ENCODE measurements at places on chromosomes 4 and X. TPM values are rescaled to one million over a fixed set of nuclear protein-coding genes. Genes with fewer than 3 reads are reported as not detected.
A peak's percentile ranks its signal among the peaks of the same experiment; 100 is the strongest.

- H3K36me3 ChIP-seq = no peaks in the 10 kb centered on the region
- H3K27me3 ChIP-seq = no peaks in the 10 kb centered on the region
- no peak for DNase-seq
- no peak overlapping the region for H3K4me3 ChIP-seq
These were observed 18.6 kb downstream of the MAP3K15 start for GRCh38 chrX:19496711-19497110.

GRCh38 chr4:79330720-79331119 is 4.9 kb upstream of the NAA11 start:
- no peak for DNase-seq
- no peak overlapping the region for H3K4me3 ChIP-seq
- H3K4me1 ChIP-seq = no peaks in the 10 kb centered on the region
- H3K27me3 ChIP-seq = no peaks in the 10 kb centered on the region
- H3K36me3 ChIP-seq = no peaks in the 10 kb centered on the region

- H3K27me3 ChIP-seq = no peaks in the 10 kb centered on the region
- H3K36me3 ChIP-seq = no peaks in the 10 kb centered on the region
- no peak overlapping the region for H3K27ac ChIP-seq
- H3K4me1 ChIP-seq = no peaks in the 10 kb centered on the region
- H3K4me3 ChIP-seq = no peak overlapping the region
- DNase-seq = no peak
These were observed 393.3 kb upstream of the CTSO start for GRCh38 chr4:156346959-156347385.

GRCh38 chr4:149713031-149713430 is 102.6 kb downstream of the IQCM start:
- no peak overlapping the region for H3K27ac ChIP-seq
- no peak overlapping the region for H3K4me3 ChIP-seq
- DNase-seq = no peak
- no peaks in the 10 kb centered on the region for H3K27me3 ChIP-seq
- no peaks in the 10 kb centered on the region for H3K36me3 ChIP-seq

GRCh38 chrX:9130031-9130430 is 96.1 kb upstream of the FAM9B start:
- H3K36me3 ChIP-seq = no peaks in the 10 kb centered on the region
- H3K4me1 ChIP-seq = no peaks in the 10 kb centered on the region
- no peak overlapping the region for H3K4me3 ChIP-seq
- no peaks in the 10 kb centered on the region for H3K27me3 ChIP-seq

- H3K36me3 ChIP-seq = no peaks in the 10 kb centered on the region
- no peak overlapping the region for H3K4me3 ChIP-seq
- H3K27ac ChIP-seq = no peak overlapping the region
- DNase-seq = no peak
These were observed 41.0 kb upstream of the CDKN2AIP start for GRCh38 chr4:183403486-183403885.

NSG1 gene
- total RNA-seq = 9.6 TPM

DNA sequence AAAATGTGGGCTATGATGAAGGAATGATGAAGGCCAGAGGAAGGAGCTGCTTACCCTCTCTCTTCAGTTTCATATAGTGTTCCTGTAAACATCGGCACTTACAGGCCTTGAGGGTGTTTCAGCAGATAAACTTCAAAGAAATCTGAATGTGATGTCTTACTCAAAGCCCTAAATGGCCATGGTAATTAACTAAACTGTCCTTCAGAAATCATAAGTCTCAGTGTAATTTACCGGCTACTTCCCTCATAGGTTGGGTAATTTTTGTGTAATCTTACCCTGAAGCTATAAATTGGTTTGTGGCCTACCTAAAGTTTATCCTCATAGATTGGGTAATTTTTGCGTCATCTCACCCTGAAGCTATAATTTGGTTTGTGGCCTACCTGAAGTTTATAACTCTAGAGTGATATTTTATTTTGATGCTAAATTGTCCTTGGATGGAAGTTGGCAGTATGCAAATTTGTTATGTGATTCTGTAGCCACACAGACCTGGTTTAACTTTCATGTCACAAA is 2700.3 kb downstream of the ARAP2 start:
- DNase-seq = no peak
- H3K27ac ChIP-seq = no peak overlapping the region
- H3K4me3 ChIP-seq = no peak overlapping the region
- no peaks in the 10 kb centered on the region for H3K4me1 ChIP-seq
- no peaks in the 10 kb centered on the region for H3K27me3 ChIP-seq
- no peaks in the 10 kb centered on the region for H3K36me3 ChIP-seq

SAT1 gene
- 95.4 TPM for total RNA-seq

DNA sequence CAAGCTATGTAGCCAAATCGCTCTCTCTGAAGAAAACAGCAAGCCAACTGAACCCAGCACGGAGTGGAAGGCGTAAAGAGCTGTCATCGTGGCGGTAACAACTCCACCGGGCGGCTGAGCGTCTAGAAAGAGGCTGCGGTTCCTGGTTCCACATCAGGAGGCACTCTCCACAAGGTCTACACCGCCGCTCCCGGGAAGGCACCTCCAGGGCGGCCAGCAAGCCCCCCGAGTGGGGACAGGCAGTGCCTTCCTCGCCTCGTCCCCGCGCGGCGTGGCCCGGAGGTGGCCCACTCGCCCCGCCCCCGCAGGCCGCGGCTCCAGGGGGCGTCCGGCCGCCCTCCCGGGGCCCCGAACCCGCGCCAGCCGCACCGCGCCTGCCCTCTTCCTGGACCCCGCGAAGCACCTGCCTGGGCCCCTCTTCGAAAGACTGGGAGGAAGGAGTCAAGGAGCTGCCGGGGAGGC is 755 bp downstream of the KLHL8 start:
- no peaks in the 10 kb centered on the region for H3K36me3 ChIP-seq
- H3K27me3 ChIP-seq = no peaks in the 10 kb centered on the region
- H3K27ac ChIP-seq = peak overlapping the region; percentile 92
- peaks cover 16% of the 10 kb centered on the region for H3K4me1 ChIP-seq
- peak overlapping the region; percentile 75 for H3K4me3 ChIP-seq
- peak; percentile 60 for DNase-seq

DNA sequence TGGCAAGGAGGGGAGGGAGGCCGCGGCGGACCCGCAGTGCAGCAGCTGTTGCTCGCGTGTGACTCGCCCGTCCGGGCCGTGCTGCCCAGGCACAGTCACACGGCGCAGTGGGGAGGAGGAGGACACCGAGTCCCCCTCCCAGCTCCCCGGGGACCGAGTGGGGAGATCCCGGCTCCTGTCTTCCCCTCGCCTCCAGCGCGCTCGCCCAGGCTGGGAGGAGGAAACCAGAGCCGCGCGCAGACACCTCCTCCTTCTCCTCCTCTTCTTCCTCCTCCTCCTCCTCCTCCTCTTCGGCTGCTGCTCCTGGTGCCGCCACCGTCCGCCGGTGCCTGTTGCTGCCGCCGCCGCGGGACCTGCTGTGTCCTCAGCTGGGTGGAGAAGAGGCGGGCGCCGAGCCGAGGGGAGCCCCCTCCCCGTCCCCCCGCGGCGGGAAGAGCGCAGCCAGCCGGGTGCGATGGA is at the start of gene TBC1D1:
Gene TBC1D1, plus strand, starts transcription at position 284 of the 459 bp plus-strand sequence. CDS start 11,012 bp downstream, outside the sequence.
- peak; percentile 76 for DNase-seq
- peak within 1 kb of the TSS; percentile 92 for H3K27ac ChIP-seq
- no peaks in the 10 kb centered on the region for H3K36me3 ChIP-seq
- no peaks in the 10 kb centered on the region for H3K4me1 ChIP-seq
- peak within 1 kb of the TSS; percentile 92 for H3K4me3 ChIP-seq

GRCh38 chrX:10484683-10485247 is 135.6 kb downstream of the MID1 start:
- no peaks in the 10 kb centered on the region for H3K27me3 ChIP-seq
- no peaks in the 10 kb centered on the region for H3K36me3 ChIP-seq
- no peaks in the 10 kb centered on the region for H3K4me1 ChIP-seq
- H3K4me3 ChIP-seq = no peak overlapping the region
- no peak overlapping the region for H3K27ac ChIP-seq
- DNase-seq = no peak

- H3K27ac ChIP-seq = no peak overlapping the region
- DNase-seq = no peak
- H3K4me3 ChIP-seq = no peak overlapping the region
- H3K4me1 ChIP-seq = no peaks in the 10 kb centered on the region
- H3K27me3 ChIP-seq = no peaks in the 10 kb centered on the region
These were observed 79.8 kb downstream of the MID1IP1 start for GRCh38 chrX:38881066-38881465.

GRCh38 chrX:54509400-54509799 is 13.4 kb upstream of the FGD1 start:
- H3K36me3 ChIP-seq = no peaks in the 10 kb centered on the region
- no peak overlapping the region for H3K27ac ChIP-seq
- no peaks in the 10 kb centered on the region for H3K27me3 ChIP-seq
- no peaks in the 10 kb centered on the region for H3K4me1 ChIP-seq
- DNase-seq = no peak

- no peaks in the 10 kb centered on the region for H3K4me1 ChIP-seq
- no peaks in the 10 kb centered on the region for H3K27me3 ChIP-seq
- no peak overlapping the region for H3K4me3 ChIP-seq
- H3K27ac ChIP-seq = no peak overlapping the region
- DNase-seq = peak; percentile 55
- no peaks in the 10 kb centered on the region for H3K36me3 ChIP-seq
These were observed 50.2 kb downstream of the DDX3X start for GRCh38 chrX:41384051-41384705.

DNA sequence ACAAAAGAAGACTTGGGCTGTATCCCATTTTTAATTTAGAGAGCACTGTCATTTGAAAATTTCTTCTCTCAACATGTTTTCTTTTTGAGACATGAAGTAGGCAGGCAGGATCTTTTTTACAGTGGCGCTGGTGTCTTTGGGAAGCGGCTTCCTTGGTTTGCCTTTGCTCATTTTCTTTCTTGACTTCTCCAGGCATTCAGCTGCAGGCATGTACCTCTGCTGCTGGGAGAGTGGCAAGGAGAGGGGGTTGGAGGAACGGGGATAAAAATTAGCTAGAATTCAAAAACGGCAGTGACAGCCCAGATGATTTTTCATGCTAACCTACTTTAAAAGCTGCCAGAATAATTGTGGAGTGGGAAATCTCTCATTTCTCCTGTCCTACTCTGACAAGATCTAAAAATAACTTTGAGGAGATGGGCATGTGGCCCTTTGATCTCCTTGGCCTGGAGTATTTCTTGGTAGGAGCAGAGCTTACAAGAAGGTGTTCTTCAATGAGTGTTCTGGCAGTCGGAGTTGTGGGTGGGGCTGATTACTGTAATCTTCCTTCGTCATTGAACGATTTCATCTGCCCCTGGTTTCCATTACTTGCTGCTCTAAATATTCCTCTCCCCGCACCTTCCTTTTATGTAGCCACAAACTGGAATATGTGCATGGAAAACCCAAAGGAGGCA is 54.8 kb downstream of the TBL1X start:
- H3K27ac ChIP-seq = no peak overlapping the region
- no peak for DNase-seq

KIT gene
- total RNA-seq = 4.7 TPM

ATOH1 gene
- total RNA-seq = not detected

- H3K36me3 ChIP-seq = no peaks in the 10 kb centered on the region
- no peak overlapping the region for H3K4me3 ChIP-seq
- H3K27me3 ChIP-seq = no peaks in the 10 kb centered on the region
- H3K27ac ChIP-seq = no peak overlapping the region
- H3K4me1 ChIP-seq = no peaks in the 10 kb centered on the region
These were observed 79.5 kb upstream of the IL2 start for GRCh38 chr4:122536001-122536400.

MTTP gene
- 1.8 TPM for total RNA-seq

- no peak overlapping the region for H3K4me3 ChIP-seq
- H3K4me1 ChIP-seq = no peaks in the 10 kb centered on the region
- H3K27me3 ChIP-seq = no peaks in the 10 kb centered on the region
- no peak overlapping the region for H3K27ac ChIP-seq
- no peak for DNase-seq
These were observed 185.1 kb downstream of the ARHGAP6 start for GRCh38 chrX:11480626-11481025.

- H3K4me1 ChIP-seq = peaks cover 7% of the 10 kb centered on the region
- no peaks in the 10 kb centered on the region for H3K36me3 ChIP-seq
- no peak overlapping the region for H3K27ac ChIP-seq
- H3K27me3 ChIP-seq = no peaks in the 10 kb centered on the region
These were observed 48.0 kb downstream of the PROM1 start for GRCh38 chr4:16035843-16036242.

- peak overlapping the region; percentile 89 for H3K27ac ChIP-seq
- no peaks in the 10 kb centered on the region for H3K27me3 ChIP-seq
- H3K36me3 ChIP-seq = no peaks in the 10 kb centered on the region
- peak; percentile 87 for DNase-seq
- H3K4me3 ChIP-seq = peak overlapping the region; percentile 6
- peaks cover 29% of the 10 kb centered on the region for H3K4me1 ChIP-seq
These were observed 64.9 kb downstream of the SORCS2 start for GRCh38 chr4:7256984-7257810.

Data from heart left ventricle (tissue), 16 donors.